ENCODE measurements at places on chromosomes 2 and 18.
A peak's percentile ranks its signal among the peaks of the same experiment; 100 is the strongest.

DNA sequence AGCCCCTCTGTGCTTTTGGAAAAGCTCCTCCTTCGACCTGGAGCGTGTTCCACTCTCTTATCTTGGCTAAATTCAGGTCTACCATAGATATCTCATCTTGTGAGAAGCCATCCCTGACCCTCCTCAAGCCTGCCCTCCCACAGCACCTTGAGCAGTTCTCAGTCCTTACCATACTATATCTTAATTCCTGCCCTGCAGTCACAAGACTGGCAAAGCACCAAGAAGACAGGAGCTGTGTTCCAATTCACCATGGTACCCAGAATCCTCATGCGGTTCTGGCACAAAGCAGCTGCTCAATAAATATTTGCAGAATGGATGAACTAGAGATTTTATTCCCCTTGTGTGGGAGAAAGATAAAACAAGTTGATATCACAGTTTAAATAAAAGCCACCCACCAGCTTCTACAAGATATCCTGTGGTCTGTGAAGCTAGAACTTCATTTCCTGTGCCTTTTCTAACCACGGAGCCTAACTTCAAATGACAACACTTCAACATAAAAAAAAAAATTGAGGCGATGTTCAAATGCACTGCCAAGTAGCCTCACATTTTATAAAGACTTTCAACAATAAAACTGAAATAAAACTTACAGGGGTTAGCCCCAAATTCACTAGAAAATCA is 19.5 kb downstream of the MARCHF4 start:
- no peak for DNase-seq

- DNase-seq = peak; percentile 54
Observed at GRCh38 chr2:134206573-134206972, 47.3 kb upstream of the MGAT5 start.

GRCh38 chr2:3287896-3288295 is 89.7 kb downstream of the EIPR1 start:
- DNase-seq = no peak

DNA sequence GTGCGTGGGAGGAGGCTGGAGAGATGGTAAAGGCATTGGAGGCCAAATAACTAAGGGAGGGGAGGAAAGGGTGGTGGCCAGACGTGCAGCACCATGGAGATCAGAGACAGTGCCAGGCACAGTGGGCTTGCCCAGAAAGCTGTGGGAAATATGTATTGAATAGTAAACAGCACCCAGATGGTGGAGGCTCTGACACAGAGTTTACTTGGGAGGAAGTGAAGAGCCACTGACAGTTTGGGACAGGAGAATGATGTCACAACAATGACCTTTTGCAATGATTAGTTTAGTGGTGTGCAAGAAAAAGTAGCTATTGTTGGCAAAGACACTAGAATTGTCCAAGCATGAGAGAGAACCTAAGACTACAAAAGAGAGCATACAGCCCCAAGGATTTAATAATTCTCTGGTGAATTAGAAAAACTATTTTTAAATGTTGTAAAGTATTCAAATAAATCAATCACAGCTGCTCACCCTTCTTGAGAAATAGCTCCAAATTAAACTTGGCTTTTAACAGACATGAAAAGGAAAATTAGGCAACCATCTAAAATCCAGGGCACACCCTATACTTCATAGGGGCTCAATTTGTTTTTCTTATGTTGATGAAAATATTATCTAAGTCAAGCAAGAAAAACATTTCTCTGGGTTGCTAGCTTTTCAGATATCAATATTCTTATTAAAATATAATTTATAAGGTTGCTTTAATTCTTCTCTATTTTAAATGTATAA is 458.7 kb upstream of the HNRNPA3 start:
- DNase-seq = peak; percentile 53

DNA sequence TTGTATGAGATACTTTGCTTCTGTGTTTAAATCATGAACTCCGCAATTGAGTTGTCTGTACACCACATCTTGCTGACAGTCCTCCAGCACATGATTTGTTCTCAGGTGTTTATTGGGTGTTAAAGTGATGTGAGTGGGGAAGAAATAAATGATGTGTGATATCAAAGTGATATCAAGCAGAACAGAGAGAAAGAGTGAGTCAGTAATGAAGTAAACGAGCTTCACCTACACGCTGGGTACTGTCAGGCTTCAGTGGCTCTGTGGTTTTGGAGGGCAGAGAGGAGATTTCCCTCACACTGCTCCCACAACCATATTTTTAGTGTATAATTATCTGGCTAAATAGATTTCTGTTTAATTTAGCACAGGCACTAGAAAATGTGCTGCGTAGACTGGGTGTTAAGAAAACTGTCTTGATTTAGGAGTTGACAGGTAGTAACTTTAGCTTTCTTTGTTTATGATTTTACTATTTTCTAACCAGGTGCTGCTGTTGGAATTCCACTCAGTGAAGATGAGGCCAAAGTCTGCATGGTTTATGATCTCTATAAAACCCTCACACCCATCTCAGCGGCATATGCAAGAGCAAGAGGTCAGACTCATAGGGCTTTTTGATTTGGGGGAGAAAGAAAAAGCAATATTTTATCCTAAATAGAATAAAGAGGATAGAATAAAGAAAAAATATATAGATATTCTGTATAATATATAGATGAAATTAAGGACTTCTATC is 21.2 kb downstream of the ATIC start:
- no peak for DNase-seq

DNA sequence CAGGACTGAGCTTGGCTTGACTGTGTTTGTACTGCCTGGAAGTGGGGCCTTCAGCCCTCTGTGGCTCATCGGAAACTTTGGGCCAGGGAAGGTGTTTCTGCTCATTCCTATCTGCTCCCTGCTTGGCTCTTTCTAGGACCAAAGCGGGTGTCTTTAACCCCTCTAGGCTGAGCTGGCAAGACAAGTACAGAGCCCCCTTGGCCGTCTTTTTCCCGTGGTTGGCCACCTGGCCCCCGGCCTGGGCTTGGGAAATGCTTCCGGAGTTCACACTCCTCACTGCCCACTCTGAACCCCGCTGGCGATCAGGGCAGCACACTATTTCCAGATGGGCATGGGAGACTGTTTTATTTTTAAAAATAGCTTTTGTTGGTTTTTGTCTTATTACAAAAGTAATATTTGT is 243.0 kb downstream of the DYSF start:
- DNase-seq = peak; percentile 30

GRCh38 chr2:70897203-70897976 is 38.3 kb upstream of the ATP6V1B1 start:
- DNase-seq = no peak

GRCh38 chr2:172101821-172102390 is 794 bp downstream of the DLX2 start:
- no peak for DNase-seq

DNA sequence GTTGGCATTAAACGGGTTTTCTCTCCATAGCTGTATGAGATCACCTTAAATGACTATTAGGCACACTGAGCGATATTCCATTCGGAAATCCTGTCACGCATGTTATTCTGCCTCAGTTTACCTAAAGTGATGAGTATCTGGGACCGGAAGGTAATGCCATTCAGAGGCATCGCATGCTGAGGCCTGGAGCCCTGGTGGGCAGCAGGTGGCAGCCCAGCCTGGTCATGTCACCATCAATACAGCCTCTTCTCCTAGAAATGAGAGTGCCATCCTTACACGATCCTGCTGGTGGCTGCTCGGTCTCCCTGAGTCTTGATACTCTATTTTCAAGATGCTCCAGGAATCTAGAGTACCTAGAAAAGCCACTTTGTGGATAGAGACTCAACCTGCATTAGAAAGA is 119.8 kb downstream of the EIPR1 start:
- no peak for DNase-seq

GRCh38 chr2:120821446-120822160 is 85.9 kb downstream of the GLI2 start:
- DNase-seq = peak; percentile 18

All from Right ventricle myocardium superior (tissue), 1 donor.